ENCODE measurements at places on chromosomes 1 and 21. TPM values are rescaled to one million over a fixed set of nuclear protein-coding genes. Genes with fewer than 3 reads are reported as not detected.

The TNFRSF14 gene
- total RNA-seq = 1.3 TPM

The CLEC20A gene
- total RNA-seq = not detected

The MAN1C1 gene
- 2.5 TPM for total RNA-seq

The LCE6A gene
- total RNA-seq = not detected

The HEYL gene
- total RNA-seq = not detected

Data from IMR-90 (cell line).